ENCODE measurements at places on chromosomes 5 and 9.

DNA sequence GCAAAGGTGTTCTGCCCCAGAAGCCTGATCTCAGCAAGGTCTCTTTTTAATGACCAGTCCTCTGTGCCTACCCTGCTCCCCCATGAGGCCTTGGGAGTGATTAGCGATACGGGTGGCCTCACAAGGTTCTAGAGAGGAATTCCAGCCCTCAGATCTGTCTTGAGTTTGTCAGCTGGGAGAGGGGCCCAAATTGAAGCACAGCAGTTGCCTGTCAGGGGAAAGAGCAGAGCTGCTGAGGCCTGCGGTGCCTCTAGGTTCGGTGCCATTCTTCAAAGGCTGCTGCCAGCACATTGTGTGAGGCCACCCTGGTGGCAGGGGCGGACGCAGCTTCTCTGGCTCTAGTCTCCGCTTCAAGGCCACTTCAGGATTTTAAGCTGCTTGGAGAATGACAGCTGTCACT, 85.7 kb upstream of the GRIA1 start:
- DNase-seq = no peak

- DNase-seq = no peak
These were observed 170.4 kb upstream of the KCNN2 start for GRCh38 chr5:114191441-114191840.

GRCh38 chr5:147876141-147876540, 2.4 kb upstream of the SCGB3A2 start:
- DNase-seq = no peak

- DNase-seq = peak; percentile 86
These were observed 221.6 kb downstream of the NR2F1-AS1 start for GRCh38 chr5:93359296-93359959.

- no peak for DNase-seq
These were observed 13.1 kb downstream of the MARCHF6 start for GRCh38 chr5:10366310-10367272.

- DNase-seq = no peak
These were observed 71.9 kb downstream of the RALGPS1 start for GRCh38 chr9:126986506-126986951.

- DNase-seq = no peak
These were observed 79.7 kb downstream of the ZNF354C start for GRCh38 chr5:179139936-179140235.

- no peak for DNase-seq
These were observed 216.2 kb upstream of the S1PR3 start for GRCh38 chr9:88775037-88775471.

DNA sequence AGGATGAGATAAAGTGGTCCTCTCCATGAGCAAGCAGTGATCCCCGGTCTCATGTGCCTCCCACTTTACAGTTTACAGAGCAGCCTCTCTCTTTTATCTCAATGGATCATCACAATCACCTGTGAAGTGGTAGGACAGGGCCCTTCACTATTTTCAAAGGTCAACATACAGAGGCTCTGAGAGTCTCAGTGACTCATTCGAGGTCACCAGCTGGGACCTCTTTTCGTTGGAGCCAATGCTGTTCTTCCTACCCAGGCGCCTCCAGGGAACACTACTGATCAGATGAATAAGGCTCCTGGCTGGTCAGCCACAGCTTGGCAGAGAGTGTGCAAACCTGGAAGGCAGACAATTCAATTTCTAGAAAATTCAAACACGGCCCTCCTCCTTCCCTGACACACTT, 16.6 kb downstream of the GGTA1 start:
- DNase-seq = no peak

- DNase-seq = no peak
These were observed 125.1 kb upstream of the CLINT1 start for GRCh38 chr5:157983906-157984551.

DNA sequence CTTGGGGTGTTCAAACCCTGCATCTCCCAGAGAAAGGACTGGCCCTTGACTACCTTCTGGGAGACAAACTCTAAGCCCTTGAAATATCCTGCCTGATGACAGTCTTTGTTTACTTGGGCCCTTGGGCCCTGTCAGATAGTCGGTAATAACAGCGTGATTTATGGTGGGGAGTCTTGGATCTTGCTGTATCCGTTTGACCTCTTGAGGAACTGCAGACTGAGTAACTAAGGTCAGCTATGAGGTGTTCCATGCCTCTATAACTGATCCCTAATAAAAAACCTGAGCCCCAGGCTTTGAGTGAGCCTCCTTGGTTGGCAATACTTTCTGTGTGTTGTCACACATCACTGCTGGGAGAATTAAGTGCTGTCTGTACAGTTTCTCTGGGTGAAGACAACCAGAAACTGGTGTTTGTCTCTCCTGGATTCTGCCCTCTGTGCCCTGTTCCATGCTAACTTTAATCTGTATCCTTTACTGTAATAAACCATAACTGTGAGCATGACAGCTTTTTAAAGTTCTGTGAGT, 56.2 kb upstream of the ANKRD33B start:
- DNase-seq = no peak

DNA sequence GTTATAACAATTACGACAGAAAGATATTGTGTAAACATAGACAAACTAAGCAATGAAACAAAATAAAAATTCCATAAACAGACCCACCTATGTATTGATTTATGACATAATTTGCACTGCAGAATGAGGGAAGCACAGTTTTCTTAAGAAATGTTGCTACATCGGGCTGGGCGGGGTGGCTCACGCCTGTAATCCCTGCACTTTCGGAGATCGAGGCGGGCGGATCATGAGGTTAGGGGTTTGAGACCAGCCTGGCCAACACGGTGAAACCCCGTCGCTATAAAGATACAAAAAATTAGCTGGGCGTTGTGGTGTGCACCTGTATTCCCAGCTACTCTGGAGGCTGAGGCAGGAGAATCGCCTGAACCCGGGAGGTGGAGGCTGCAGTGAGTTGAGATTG, 1344.4 kb upstream of the WWC1 start:
- DNase-seq = no peak

- no peak for DNase-seq
These were observed 13.4 kb downstream of the STKLD1 start for GRCh38 chr9:133389562-133389961.

- no peak for DNase-seq
These were observed 61.8 kb upstream of the SLC30A5 start for GRCh38 chr5:69032009-69032408.

DNA sequence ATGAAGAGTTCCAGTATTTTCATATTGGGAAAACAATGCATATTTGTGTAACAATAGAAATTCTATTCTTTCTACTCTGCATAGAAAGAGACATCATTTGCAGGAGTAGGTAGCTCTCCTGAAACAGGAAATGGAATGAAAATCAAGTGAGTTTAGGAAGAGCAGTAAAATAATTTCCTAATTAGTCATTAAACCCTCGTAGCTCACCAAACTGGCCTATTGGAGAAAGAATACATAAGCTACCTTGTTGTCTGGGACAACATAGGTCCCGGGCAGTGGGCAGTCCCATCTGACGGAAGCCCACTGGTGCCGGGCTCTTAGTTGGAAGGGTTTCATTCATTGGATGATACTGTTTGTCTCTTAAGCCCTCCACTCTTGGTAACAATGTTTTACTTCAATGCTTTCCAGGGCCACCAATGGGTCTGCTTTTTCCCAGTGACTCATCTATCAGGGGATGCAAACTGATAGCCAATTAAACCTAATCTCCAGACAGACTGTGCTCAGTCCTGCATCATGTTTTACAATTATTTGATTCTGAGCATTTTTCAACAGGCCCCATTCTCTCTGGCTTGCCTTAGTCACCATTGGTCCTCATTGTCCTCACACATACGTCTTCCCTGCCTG, 46.5 kb downstream of the GNA14 start:
- DNase-seq = no peak

- no peak for DNase-seq
These were observed 53.5 kb downstream of the COL5A1 start for GRCh38 chr9:134695144-134695543.

GRCh38 chr9:114016629-114017423, 61.3 kb downstream of the AMBP start:
- DNase-seq = no peak

DNA sequence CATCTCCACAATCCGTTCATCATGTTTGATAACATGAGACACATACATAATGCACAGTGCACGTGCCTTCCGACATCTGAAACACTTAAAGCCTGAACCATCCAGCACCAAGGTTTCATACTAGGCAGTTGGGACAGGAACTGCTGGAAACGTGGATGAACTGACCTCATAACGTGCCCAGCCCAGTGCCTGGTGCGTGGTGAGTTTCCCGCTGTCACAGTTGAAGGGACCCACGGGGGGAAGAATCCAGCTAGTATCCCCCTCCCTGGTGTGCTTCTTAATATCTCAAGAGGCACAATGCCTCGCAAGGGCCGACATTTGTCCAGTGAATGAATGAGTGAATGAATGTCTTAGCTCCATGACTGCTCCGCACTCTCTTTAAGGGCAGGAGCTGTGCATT, 23.2 kb downstream of the BARX1 start:
- DNase-seq = no peak

DNA sequence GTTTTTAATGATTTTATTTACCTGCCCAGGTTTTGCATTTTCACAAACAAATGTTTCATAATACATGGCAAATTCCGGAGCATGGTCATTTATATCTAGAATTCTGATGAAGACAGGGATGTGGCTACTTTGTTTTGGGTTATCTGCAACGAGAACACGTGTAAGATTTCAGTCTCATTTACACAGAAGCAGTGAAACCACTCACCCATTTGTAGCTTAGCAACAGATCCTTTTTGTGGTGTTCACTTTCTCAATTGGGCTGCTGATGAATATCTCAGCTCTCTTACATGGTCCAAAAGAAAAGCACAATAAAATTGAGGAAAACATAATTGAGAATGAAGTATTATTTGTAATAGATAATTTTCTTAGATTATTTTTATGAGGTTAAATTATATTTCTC, 148.6 kb downstream of the CDH9 start:
- peak; percentile 52 for DNase-seq

- peak; percentile 38 for DNase-seq
These were observed 53.2 kb upstream of the UBTD2 start for GRCh38 chr5:172336676-172337285.
